Activated gamma-delta T cell (primary cell): ENCODE measurements at places on chromosomes 7 and 10.

DNA sequence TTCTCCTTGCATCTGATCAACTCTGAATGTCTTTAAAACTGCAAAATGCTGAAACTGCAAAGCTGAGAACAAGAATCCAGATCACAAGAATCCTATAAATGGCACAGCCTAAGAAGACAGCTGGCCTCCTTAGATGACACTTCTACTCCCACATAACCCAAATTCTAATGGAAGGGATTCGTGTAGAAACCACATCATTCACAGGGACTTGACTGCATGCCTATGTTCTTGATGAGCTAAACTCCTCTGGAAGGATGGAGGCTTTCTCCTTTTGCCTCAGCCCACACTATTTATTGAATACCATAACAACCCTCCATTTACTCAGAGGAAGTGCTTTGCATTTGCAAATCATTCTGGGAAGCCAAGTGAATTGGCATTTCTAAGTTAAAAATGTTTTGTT lies 252.5 kb upstream of the VWC2 start:
- DNase-seq, result no peak

GRCh38 chr7:36986948-36987724 lies 262.8 kb upstream of the AOAH start:
- DNase-seq, result no peak

GRCh38 chr10:70381471-70382421 lies 679 bp downstream of the LRRC20 start:
- DNase-seq, result no peak

- no peak for DNase-seq
These were observed 61.1 kb downstream of the SORBS1 start for GRCh38 chr10:95500097-95500496.

DNA sequence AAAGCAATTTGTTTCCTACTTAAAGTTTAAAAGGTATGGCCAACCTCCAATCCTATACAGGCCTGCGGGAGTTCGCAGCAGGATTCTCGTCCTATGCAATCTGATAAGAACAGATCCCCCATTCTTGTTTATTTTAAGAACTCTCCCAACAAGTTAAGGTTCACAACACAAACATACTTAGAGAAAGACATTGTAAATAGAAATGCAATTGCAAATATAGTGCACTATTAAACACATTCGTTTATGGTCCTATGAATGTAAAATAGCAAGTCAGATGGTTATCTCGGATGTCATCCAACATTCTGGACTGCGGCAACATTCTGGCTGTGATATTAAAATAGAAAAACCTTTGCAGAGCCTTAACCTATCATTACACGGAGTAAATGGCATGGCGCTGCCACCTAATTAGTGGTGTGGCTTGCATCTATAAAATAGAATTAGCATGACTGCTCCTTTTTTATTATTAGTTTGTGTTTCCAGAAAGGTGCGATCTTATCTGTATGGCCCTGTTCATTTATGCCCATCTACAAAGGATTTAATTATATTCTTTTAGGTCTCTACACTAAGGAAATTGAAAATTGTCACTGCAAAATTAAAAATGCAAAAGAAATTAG lies 37.0 kb downstream of the BEND7 start:
- no peak for DNase-seq
